GM23248 (cell line): ENCODE measurements at places on chromosomes 16 and 17. TPM values are rescaled to one million over a fixed set of nuclear protein-coding genes. Genes with fewer than 3 reads are reported as not detected.

- no peak for DNase-seq
These were observed 505.4 kb downstream of the TMEM114 start for GRCh38 chr16:8084882-8085281.

DNA sequence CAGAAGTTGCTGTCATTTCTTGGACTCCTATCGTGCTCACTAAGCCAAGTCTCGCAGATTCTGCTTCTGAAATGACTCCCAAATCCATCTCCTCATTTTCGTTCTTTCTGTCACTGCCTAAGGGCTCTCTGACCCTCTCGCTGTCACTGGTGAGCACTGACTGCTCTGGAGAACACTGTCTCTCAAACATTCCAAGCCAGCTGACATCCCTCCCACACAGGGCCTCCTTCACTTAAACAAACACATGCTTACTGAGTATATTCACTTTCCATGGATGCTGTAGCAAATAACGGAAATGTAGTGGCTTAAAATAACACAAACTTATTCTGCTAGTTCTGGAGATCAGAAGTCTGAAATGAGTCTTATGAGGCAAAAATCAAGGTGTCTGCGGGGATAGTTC is 18.8 kb downstream of the CACNG1 start:
- no peak for DNase-seq

CES5A gene
- not detected in 2 replicates for total RNA-seq

CSH2 gene
- not detected in 2 replicates for total RNA-seq

TPSD1 gene
- total RNA-seq: not detected in 2 replicates

- peak; percentile 53 for DNase-seq
These were observed 44.0 kb downstream of the SDK2 start for GRCh38 chr17:73600103-73600871.

DNA sequence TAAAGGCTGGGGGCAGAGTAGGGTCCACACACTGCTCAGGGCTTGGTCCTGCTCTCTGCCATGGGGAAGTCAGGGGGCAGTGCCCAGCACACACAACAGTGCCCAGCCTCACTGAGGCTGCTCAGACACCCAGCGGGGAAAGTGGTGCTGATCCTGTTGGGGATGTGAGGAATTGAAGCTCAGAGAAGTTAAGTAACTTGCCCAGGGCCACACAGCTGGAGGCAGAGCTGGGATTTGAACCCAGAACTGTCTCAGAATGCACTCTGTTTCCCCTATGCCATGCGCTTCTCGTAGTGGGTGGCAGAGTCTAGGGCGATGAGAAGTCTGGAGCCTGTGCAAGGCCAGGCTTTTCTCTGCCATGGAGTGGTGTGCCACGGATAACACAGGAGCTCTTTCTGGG is 59.3 kb downstream of the SDK2 start:
- DNase-seq: no peak

C17orf107 gene
- total RNA-seq: 3.8 and 8.8 TPM in 2 replicates

EXOC7 gene
- 88.0 and 101 TPM in 2 replicates for total RNA-seq

GJC1 gene
- 18.4 and 19.1 TPM in 2 replicates for total RNA-seq

CPNE7 gene
- total RNA-seq: 7.7 and 10.1 TPM in 2 replicates

DNA sequence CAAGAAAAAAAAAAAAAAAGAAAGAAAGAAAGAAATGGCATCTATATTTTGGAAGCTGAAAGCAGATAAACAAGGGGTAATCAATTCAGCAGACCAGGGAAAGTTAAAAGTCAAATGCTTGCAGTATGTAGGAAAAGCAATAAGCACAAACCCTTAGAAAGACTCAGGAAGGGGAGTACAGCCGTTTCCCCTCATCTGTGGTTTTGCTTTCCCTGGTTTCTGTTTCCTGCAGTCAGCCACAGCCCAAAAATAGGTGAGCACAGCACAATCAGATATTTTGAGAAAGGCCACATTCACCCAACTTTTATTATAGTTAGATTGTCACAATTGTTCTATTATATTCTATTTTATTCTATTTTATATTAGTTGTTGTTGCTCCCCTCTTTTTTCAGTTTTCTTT is 14.4 kb upstream of the ALOX12 start:
- DNase-seq: no peak

KRT36 gene
- total RNA-seq: not detected in 2 replicates
